ENCODE measurements at places on chromosomes 3 and 15.

DNA sequence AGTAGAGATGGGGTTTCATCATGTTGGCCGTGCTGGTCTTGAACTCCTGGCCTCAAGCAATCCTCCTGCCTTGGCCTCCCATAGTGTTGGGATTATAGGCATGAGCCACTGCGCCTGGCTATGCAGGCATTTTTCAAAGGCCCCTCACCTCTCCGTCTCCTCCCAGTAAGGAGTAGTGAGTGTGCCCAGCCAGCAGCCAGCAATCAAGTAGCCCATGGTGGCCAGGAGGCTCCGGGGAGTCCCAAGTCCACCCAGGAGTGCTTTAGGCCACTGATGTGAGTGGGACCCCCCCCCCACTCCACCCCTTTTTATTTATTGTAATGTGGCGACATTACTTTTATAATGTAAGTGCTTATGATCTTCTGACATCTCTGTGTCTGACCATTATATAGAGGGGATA lies 8.1 kb downstream of the ISG20 start:
- DNase-seq, result no peak

DNA sequence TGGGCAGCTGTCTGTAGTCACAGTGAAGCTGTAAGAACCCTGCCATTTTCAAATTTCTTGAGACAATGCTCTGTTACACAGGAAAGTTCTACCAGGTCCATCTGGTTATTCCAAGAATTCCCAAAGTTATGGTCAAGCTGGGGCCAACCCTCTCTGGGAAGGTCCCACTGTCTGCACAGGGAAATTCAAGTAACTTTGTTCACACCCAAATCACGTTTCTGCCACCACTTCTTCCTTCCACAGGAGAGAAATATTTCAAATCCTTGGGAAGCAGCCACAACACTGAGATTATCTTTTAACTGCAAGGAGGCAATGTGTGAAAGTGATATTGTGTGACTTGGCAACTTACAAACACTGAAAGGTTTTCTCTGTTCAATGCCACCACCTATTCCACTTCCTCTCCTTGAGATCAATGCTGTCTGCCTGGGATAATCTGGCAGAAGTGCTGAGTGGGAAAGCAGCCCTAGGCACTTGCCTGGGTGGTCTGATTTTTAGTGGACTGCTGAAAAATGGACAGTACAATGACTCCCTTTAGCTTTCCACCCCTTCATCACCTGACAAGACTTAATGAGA lies 5.6 kb downstream of the SCAMP2 start:
- DNase-seq, result no peak

DNA sequence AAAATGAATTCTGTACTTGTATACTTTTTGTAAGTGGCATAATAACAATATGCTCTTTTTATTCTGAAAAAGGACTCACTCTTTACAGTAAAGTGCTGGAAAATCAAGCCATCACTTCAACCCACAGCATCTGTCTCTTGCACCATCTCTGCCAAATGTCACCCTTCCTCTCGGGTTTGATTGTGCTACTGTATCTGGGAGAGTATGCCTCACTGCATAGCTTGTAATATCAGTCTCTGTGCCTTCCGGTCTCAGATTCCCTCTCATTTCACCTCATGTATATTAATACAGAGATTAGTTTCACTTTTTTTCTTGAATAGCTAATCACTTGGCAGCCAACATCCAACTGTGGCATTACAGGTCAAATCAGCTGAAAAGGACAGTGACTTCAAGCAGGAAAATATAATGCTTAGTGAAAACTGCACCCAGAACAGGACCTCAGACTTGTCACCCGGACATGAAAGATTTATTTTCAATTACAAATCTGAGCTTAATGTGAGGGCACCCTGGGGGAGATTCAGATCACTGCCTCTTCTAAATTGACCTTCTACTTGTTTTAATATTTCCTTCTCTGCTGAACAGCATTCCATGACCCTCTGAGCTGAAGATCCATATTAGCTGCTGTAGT lies 605.8 kb upstream of the NAALADL2 start:
- DNase-seq, result no peak

DNA sequence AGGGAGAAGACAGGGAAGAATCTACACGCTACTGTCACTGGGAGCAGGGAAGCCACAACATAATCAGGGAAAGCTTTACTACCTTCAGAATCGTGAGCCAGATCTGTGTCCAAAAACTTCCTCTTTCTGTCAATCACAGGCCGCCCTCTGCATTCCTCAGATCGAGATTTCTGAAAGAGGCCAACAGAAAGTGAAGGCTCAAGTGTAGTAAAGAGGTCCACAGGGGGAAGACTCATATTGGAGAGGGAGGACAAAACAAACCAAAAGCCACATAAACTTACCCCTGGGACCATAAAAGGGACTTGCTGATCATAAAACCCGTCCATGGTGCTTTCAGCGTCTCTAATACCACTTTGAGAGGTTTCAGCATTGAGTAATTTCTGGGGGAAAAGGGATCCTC lies 3.3 kb downstream of the ETV5 start:
- no peak for DNase-seq

DNA sequence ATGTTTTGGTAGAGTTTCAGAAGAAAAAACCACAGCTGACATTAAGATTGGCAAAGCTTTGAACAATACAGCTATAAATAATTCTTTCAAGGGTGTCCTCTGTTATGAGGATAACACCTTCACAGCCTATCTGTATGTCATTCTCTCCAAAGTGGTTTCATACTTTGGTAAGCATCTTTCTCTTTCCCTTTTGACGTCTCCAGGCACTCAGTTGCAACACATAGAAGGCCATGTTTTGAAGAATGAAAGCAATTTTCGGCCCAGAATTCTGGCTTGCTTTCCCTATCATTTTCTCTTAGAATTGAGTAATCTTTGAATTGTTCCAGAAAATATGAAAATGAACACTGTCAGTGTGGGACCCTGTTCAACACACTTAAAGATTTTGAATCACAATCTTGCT lies 200.0 kb upstream of the CBLB start:
- DNase-seq, result no peak

GRCh38 chr15:23663232-23663631 lies 15.6 kb upstream of the MAGEL2 start:
- no peak for DNase-seq

- DNase-seq, result no peak
Observed at GRCh38 chr3:195005759-195006510, 265.0 kb downstream of the XXYLT1 start.

- no peak for DNase-seq
Observed at GRCh38 chr15:57503911-57504598, 87.6 kb upstream of the MYZAP start.
